ENCODE measurements at places on chromosomes 5 and 9.

GRCh38 chr5:73318308-73318719 lies 130.3 kb downstream of the FOXD1 start:
- DNase-seq: no peak

GRCh38 chr9:134562146-134562849 lies 79.3 kb upstream of the COL5A1 start:
- no peak for DNase-seq

- no peak for DNase-seq
Observed at GRCh38 chr9:98365781-98366180, 110.3 kb upstream of the TBC1D2 start.

DNA sequence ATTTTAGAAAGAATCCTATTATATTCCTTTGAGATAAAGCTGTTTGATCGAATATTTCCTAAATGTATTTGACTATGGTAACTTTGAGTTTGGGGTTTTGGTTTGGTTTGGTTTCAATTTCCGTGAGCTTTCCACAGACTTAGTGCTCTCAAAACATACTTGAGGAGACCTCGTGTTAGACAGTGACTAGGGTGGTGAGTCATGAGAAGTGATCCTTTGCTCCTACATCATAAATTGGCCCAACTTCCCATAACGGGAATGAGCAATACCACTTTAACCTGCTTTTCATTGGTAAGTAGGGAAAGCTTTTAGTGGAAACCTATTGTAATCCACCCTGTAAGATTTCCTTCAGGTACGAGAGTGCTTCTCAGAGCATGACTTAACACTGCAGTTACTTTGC lies 3.8 kb upstream of the RASEF start:
- peak; percentile 74 for DNase-seq

DNA sequence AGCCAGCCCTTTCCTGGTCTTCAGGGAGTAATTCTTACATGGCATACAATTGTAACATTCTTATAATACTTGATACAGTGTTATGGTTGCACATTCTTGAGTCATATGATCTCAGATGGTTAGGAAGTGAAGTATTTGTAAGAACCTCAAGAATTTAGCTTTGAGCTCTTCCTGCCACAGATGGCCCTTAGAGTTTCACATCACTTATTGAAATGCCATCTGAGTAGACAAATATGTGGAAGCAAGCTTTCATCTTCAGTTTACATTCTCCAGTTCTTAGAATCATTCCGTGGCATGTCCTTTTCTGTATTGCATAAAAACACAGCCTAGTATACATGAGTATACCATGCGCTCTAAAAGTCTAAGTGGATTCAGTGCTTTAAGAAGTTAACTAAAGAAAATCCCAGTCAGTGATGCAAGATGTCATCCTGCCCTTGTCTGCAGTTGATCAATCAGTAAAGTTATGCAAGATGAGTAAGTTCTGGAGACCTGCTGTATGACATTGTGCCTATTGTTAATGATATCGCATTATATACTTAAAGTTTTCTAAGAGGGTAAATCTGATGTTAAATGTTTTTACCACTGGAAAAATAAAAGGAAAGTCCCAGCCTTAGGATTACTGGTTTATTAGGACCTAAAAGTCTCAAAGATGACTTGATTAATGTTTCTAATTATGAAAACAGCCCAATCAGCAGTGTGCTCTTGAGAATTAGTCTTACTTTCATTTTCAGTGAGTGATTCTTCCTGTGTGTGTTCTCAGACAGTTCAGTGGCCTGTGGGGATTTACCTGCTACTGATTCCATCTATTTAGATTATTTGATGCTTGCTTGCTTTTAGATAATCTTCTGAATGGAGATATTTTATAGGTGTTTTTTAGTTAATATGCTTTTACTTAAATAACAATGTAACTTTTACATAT lies 29.4 kb downstream of the RHOBTB3 start:
- peak; percentile 66 for DNase-seq

DNA sequence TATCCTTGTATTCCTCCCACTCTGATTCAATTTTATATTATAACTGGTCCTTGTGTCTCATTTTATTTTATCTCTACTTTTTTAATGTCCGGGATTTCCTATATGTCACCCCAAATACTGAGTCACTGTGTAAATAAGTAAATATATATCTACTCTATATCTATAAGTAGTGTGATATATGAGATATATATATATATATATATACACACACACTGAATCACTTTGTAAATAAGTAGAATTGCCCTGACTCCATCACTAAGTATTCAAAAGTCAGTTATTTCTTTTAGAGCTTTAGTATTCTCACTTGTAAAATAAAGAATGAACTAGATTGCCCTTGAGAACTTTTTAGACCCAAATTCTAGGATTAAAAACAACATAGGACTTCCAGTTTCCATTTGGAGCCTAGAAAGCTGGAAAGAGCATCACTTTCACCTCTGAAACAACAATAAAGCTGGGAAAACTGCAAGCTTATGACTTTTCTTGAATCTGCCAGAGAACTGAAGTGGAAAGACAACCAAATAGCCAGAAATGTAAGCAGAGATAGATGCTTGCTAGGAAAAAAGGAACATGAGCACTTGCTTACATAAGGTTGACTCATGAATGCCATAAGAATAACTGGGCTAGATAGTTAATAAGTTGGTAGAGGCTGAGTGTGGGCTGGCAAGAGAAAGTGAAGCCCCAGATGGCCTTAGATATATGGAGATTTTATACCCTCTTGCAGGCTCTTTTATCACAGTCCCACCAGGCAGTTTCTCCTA lies 171.1 kb upstream of the TLX3 start:
- no peak for DNase-seq

GRCh38 chr5:77028631-77029375 lies 1.4 kb upstream of the AGGF1 start:
- no peak for DNase-seq

DNA sequence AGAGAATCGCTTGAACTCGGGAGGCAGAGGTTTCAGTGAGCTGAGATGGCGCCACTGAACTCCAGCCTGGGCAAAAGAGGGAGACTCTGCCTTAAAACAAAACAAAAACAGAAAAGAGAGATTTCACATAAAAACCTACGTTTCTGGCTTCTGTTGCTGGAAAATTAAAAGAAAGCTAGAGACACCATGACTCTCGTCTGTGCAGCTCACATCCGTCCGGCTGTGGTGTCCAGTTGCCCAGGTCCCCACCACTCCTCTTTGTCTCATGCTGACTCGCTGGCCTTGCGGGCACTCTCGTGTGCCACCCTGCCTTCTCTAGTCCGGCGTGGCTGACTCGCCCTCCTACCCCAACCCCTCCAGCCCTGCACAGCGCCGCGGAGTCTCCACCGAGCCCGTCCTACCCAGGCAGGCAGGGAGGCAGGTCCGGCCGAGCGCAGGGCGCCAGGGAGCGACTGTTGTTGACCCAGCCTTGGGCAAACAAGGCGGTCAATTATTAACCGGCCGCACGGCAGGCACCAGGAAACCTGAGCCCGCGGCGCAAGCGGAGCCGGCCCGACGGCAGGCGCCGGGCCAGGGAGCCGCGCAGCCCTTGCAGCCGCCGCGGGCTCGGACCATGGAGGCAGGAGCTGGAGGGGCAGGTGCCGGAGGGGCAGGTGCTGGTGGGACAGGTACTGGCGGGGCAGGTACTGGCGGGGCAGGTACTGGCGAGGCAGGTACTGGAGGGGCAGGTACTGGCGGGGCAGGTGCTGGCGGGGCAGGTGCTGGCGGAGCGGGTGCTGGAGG lies at the start of gene PRRT1B:
Gene PRRT1B (plus strand): TSS at position 521 of the 783 bp plus-strand sequence. CDS start 93 bp downstream, at position 614.
- no peak for DNase-seq

DNA sequence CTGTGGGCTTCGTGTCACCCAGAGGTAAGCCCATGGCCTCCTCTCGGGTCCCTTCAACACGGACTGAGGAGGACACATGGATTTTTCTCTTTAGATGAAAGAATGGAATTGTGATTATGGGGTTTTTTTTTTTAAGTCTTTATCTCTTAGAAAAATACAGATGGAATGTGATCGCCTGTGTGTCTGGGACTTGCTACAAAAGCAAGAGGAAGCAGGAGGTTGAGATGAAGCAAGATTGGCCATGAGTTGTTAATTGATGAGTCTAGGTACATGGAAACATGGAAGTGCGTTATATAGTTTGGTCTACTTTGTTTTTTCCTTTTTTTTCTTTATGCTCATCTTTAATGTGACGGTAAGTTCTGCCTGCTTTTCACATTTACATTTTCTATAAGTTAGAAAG lies 14.6 kb downstream of the USP20 start:
- no peak for DNase-seq

All from HFF-Myc (cell line).